Spinal cord (tissue), 10 donors: ENCODE measurements at places on chromosomes 11 and 22.

DNA sequence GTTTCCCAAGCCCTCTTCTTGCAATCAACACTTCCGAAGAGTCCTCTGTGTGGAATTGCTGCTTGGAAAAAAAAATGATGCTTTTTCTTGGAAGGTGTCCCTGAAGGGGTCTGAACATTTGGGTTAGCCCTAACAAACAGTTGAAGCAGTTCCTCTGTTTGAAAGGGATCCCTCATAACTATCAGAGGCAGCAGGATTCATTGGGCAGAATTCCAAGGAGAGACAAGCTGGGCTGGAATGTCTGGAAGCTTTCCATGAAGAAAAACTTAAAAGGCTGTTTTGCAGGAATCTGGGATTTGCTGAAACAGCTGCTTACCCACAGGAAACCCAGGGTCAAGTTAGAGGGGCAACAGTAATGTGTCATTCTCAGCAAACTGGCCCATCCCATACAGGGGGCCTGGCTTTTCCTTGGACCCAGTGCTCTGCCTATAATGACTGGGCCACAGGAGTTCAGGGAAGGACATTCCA is 3.1 kb downstream of the CSNK2A3 start:
- peak; percentile 44 for DNase-seq

DNA sequence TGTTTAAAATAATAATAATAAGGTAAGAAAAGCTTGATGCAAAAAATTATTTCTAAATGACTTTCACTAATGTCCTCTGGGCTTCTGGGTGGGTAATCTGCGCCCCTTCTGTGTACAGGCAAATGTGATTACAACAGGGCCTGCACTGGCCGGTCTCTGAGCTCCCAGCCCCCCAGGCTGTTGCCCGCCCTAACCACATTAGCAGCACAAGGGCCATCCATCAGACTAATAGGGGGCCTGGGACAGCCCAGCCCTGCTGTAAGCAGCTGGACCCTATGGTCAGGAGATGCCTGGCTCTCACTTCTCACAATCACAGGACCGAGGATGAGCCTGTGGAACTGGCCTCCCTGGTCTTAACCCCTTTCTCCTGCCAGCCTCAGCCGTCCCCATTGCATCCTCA is 388.4 kb downstream of the BUD13 start:
- DNase-seq: no peak

DNA sequence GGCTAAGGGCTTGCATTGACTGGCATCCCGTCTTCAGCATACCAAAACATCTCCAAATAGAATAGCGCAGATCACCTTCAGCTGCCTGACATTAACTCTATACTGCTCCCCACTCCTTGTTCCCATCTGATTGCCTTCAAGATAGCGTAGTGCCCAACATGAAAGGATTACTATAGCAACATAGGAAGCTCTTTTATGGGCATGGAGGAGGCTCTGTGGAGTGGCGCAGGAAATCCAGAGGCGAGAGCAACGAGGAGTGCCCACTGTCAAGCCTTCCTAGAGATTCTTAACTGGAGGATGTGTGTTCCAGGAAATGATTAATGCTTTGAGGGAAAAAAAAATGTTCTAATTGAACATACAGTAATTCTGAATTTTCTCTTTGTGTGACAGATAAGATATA is 213.3 kb downstream of the CADM1 start:
- DNase-seq: no peak

DNA sequence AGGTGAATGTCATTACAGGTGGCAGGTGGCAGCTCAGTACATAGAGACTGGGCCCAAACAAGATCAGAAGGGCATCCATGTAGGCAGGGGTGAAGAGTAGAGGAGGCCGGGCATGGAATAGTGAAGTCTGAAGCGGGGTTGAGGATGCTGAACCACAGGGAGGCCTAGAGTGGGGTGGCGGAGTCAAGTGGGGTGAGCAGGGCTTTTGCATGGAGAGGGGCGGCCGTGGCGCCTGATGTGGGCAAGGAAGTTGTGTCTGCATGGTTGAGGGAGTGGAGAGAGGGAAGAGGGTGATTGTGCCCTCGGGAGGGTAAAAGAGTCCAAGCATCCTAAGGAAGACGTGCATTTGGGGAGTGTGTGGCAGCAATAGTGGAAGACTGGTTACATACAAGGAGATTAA is 14.4 kb downstream of the DDB2 start:
- no peak for DNase-seq

GRCh38 chr11:93279851-93280347 is 50.6 kb upstream of the DEUP1 start:
- DNase-seq: no peak

DNA sequence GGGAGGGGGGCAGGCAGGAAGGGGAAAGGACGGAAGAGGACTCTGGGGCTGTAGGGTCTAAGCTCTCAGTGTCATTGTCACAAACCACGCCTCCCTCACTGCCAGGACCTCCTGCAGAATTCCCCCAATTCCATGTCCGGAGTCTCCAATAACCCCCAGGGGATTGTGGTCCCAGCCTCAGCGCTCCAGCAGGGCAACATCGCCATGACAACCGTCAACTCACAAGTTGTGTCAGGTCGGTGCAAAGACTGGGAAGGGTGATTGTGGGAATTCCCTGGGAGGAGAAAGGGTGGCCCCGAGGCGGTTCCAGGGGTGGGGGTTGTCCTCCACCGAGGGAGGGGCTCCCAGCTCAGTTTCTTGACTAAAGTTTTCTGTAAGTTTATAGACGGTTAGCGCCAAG is 86.0 kb downstream of the FEZ1 start:
- DNase-seq: no peak

DNA sequence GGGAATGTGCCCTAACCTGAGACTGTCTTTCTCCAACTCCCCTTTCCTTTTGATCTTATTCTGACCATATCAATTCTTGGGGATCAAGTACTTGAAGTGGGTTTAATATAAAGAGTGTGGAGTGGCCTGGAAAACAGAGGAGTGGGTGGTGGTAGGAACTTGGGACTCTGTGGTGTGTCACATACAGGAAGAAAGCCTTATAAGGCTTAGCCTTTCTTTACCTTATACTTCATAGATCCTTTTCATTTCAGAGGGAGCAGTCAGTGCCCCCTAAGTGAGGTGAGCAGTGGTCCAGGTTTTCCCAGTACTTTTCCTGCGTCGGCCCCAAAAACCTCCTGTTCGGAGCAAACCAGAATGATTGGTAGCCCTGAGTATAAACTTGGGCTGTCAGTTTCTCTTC is 486 bp downstream of the OOSP1 start:
- no peak for DNase-seq

DNA sequence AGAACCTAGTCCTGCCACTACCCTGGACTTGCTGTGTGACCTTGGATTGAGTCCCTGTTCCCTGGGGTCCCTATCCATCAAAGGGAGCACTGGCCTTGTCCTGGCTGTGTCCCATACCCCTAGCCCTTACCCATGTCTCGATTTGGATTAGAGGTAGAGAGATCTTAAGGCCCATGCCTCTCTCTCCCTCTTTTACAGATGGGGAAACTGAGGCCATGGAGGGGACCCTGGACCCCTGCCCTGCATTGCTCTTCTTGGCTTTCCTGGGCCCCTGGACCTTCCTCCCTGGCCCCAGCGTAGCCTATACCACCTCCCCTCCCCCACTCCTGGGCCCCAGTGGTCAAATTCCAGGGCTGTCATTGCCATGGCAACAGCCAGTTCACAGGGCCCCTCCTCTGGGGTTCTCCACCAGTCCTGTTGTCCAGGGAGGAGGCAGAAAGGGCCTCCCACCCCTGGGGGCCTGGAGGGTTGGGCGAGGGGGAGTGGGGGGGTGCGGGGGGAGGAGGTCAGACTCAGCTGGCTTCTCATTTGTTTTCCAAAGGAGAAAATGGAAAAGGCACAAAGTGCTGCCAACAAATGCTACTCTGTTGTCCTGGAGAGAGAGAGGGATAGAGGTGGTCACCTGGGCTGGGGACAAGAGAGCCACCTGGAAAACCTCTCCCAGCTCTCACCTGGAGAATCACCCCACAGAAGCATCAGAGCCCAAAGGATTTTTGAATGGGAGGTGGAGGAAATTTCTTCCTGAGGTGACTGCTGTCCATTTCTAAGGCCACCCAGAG is 23.3 kb downstream of the ARHGEF17 start:
- no peak for DNase-seq

GRCh38 chr11:87263979-87264378 is 226.2 kb downstream of the TMEM135 start:
- no peak for DNase-seq

DNA sequence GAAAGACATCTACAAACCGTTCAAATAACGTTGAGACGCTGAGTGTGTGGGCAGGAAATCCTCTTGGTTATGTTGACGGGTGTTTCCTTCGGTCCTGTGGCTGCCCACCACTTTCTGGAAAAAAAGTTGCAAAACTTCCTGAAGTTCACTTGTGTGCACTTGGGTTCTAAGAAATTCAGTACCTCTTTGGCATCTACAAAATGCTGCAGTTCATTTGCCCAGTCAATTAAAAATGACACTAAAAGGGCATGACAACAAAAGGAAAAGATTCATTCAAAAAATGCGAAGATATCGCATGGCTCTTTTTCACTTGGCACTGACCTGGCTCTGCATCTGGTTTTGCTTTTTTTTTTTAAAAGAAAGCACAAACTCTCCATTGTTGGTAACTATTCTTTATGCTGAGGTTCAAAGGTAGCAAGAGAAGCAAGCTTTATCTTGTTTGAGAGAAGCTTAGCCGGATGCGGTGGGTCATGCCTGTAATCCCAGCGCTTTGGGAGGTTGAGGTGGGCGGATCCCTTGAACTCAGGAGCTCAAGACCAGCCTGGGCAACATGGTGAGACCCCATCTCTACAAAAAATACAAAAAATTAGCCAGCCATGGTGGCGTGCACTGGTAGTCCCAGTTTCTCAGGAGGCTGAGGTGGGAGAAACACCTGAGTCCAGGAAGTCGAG is 10.6 kb upstream of the XBP1 start:
- DNase-seq: no peak
